Thyroid gland (tissue), 4 donors: ENCODE measurements at places on chromosomes 1 and 21. TPM values are rescaled to one million over a fixed set of nuclear protein-coding genes. Genes with fewer than 3 reads are reported as not detected.

- no peak for DNase-seq
Observed at GRCh38 chr21:43352568-43353281, 74.2 kb downstream of the SIK1 start.

- DNase-seq, result no peak
Observed at GRCh38 chr1:159958719-159959380, 4.8 kb upstream of the SLAMF9 start.

The TMEM50A gene
- total RNA-seq, result 89.2 TPM

The CA6 gene
- total RNA-seq, result not detected

GRCh38 chr1:38050397-38051078 lies 3.9 kb upstream of the POU3F1 start:
- peak; percentile 55 for DNase-seq

- peak; percentile 59 for DNase-seq
Observed at GRCh38 chr1:20367626-20368025, 77.0 kb downstream of the VWA5B1 start.

GRCh38 chr1:33021567-33022431 lies 14.9 kb downstream of the AK2 start:
- no peak for DNase-seq

DNA sequence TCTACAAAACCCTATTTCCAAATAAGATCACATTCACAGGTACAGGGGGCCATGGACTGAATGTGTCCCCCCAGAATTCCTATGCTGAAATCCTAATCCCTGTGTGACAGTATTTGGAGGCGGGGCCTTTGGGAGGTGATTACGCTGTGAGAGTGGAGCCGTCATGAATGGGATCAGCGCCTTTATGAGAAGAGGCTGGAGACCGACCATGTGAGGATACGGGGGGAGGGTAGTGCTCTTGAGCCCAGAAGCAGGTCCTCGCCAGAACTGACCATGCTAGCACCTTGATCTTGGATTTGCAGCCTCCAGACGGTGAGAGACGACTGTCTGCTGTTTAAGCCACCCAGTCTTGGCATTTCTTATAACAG lies 23.8 kb upstream of the KIF26B start:
- DNase-seq, result peak; percentile 75

The CDA gene
- 3.5 TPM for total RNA-seq

GRCh38 chr1:17605582-17606344 lies 66.3 kb downstream of the ARHGEF10L start:
- peak; percentile 84 for DNase-seq

DNA sequence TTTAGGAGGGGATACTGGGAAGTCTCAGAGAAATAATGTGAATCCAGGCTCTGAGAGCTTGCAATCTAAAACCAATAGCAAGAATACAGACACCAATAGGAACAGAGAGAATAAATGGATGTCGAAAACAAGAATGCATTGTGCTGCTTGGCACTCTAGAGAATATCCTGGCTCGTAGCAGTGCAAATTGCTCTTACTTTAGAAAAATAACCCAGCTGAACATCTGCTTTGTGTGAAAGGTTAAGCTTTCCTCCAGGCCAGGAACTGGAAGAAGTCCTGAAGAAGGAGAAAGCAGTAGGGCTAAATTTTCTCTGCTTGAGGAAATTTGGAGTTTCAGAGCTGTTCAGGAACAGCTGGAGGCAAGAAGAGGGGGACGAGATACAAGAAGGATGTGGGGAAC lies 382.3 kb downstream of the HHIPL2 start:
- no peak for DNase-seq

The C4BPA gene
- total RNA-seq, result not detected

DNA sequence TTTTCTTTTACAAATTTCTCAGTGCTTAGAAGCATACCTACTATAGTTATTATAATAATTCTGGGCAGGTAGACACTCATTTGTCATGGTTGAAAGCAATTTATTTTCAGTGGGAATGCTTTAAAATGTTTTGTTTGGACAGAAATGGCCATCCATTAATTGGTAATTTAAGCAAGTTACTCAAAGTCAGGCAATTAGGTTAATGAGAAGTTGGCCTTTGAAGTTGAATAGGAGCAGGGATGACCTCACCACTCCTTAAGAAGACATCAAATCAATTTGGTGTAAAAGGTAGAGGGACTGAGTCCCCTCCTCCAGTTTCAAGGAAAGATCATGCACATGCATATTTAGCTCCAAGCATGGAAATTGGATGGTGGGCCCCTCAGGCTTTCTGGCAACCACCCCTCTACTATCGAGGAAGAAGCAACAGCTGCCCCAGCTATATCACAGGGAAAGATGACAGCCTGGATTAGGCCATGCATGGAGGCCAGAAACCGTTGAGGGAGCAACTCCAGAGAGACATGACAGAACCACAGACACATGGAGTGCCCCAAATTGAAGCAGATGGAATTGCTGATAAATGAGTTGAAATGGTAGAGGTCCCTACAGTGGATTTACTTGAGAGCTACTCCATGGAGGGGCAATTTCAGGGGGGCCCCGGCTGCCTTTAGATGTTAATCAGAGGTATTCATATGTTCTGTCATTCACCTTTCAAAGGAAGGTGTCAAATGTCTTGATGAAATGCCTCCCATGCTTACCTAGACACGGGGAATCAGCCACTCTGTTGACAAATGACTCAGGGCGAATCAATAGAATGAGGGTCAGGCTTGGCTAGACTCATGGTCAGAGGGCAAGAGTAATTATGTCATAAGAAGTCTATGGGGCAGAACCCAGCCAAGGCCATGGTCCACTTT lies 26.7 kb downstream of the HLX start:
- no peak for DNase-seq

DNA sequence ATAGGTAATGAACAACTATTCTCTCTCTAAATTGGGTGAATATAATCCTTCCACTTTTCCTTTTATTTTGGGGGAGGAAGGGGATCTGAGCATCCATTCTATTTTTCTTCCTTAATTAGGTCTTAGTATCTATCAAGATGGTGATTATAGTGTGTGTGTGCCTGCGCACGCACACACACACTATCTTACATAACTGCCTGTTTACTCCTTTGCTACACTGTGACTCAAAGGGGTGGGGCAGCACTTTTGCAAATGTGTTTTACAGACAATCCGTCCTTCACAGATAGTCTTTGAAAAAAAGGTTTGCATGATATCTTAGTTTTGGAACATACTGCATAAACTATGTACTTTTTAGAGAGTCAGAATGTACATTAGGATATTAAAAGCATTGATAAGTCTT lies 191.5 kb downstream of the SDCCAG8 start:
- DNase-seq, result no peak

The FCRL1 gene
- not detected for total RNA-seq

The VANGL2 gene
- total RNA-seq, result 5.8 TPM

The TMEM240 gene
- 1.3 TPM for total RNA-seq

- no peak for DNase-seq
Observed at GRCh38 chr21:42964546-42965210, 9.7 kb upstream of the PKNOX1 start.

The PIK3CD gene
- total RNA-seq, result 6.8 TPM

GRCh38 chr21:45963232-45963570 lies 18.4 kb upstream of the COL6A1 start:
- DNase-seq, result no peak

The REN gene
- total RNA-seq, result not detected

DNA sequence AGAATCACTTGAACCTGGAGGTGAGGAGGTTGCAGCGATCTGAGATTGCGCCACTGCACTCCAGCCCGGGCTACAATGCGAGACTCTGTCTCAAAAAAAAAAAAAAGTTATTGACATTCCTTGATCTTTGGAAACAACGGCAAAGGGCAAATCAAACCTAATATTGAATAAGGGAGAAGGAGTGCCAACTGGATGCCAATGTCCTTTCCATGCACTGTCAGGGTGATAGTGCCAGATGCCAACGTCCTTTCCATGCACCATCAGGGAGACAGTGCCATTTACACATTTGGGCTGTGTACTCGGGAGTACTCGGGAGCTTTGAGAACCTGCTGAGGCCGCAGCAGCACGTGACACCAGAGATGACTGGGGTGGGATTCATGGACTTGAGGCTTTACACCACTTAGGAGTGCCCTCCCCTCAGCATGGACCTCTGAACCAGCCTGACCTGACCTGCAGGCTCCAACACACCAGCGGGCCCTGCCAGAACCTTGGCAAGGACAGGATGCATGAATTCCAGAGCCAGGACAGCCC lies 34.5 kb upstream of the SOD1 start:
- DNase-seq, result no peak

The SPATA17 gene
- total RNA-seq, result 4.5 TPM

DNA sequence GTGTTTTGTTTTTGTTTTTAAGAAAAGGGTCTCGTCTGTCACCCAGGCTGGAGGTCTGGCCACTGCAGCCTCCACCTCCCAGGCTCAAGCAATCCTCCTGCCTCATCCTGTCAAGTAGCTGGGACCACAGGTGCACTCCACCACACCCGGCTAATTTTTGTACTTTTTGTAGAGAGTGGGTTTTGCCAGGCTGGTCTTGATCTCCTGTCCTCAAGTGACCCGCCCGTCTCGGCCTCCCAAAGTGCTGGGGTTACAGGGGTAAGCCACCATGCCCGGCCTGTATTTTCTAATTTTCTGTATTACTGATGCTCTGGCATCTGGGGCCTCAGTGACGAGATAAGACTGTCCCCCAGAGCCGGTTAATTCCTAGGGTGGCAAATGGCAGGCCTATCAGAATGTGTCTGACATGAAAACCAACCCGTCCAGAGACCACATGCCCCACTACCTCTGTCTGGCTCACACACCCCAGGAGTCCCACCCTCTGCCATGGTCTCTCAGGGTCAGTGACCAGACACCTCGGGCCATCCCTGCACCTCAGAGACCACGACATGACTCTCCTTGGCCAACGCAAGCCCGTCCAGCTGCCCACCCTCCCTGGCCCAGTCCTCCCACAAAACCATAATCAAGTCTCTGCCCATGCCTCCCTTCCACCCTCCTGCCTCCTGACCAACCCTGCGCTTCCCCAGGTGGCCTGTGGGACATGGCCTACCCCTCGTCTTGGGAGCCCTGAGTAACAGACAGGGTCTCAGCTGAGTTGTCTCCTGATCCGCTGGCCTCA lies 12.5 kb downstream of the NPHP4 start:
- no peak for DNase-seq
